ENCODE measurements at places on chromosomes 6 and 20. TPM values are rescaled to one million over a fixed set of nuclear protein-coding genes. Genes with fewer than 3 reads are reported as not detected.

Gene ADGRF1
- total RNA-seq = not detected

Gene FAM83C
- total RNA-seq = not detected

Gene NPEPL1
- total RNA-seq = 3.2 TPM

Gene DYNLT2
- total RNA-seq = 0.61 TPM

Gene HAO1
- total RNA-seq = not detected

Gene ACSS1
- 10.0 TPM for total RNA-seq

Gene PLCG1
- 85.8 TPM for total RNA-seq

Gene FOXC1
- 9.4 TPM for total RNA-seq

Gene CRYBG1
- total RNA-seq = 0.05 TPM

Gene MUC21
- total RNA-seq = not detected

Gene NKX2-2
- not detected for total RNA-seq

Gene RBM39
- total RNA-seq = 303 TPM
